ENCODE measurements at places on chromosomes 12 and 14.

DNA sequence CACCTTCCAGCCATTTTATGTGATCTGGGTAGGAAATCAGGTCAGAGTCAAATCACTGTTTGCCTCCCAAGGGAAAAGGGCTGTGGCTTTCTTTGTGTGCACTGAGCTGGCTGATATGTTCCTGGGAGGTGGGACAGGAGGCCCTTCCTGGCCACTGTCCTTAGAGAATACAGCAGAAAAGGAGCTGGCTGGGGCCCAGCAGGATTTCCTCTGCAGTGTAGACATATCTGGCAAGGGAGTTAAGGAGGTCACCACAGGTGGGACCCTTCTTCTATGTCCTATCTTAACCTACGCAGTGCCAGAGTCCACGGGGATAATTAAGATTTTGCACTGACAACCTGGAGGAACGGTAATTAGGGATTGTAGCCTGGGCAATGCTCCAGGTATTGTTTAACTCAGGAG lies 145.3 kb downstream of the NTF3 start:
- peak; percentile 80 for DNase-seq

DNA sequence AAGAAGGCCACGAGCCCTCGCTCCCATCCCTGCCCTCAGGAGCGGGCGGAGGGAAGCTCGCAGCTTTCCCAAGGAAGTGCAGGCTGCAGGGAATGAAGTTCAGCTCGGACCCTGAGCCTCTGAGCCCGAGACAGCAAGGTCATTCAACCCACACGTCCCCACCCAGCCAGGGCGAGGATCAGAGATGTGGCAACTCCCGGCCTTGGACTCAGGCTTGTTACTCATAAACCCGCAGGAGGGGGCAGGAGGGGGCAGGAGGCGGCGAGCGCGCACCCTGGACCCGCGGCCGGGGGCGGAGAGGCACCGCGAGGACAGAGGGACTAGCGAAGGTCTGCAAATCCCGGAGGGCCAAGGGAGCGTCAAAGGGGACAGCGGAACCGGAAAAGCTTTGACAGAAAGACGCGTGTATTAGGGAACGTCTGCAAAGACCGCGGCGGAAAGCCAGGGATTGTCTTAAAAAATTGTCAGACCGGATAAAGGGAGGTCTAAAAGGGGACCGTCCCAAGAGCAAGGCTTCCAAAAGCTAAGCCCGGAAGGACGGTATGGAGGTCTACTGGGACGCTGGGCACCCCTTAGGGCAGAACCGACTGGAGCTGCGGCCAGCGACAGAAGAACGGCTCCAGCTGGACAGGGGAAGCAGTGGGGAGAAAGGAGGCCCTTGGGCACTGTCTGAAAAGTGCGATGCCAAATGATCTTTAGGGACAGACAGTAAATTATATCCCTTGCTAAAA lies 611 bp upstream of the DCAF11 start:
- peak; percentile 92 for DNase-seq

GRCh38 chr14:65658202-65658601 lies 245.7 kb downstream of the FUT8 start:
- DNase-seq, result no peak

GRCh38 chr12:46744283-46744682 lies 81.5 kb downstream of the SLC38A4 start:
- no peak for DNase-seq

- no peak for DNase-seq
These were observed 37.5 kb upstream of the PPP1R13B start for GRCh38 chr14:103884854-103885253.

DNA sequence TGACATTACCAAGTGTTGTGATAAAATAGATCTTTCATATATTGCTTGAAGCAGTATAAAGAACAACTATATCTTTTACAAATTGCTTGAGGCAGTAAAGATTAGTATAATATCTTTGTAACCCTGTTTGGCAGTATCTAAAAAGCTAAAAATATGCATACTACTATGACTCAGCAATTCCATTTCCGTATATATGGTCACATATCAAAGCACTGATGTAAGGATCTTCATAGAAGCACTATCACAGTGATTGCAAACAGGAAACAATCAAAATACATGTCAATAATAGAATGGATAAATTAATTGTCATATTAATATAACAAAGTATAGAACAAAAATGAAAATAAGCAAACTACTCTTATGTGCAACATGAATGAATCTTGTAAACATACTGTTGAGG lies 158.4 kb upstream of the IGF1 start:
- DNase-seq, result no peak

DNA sequence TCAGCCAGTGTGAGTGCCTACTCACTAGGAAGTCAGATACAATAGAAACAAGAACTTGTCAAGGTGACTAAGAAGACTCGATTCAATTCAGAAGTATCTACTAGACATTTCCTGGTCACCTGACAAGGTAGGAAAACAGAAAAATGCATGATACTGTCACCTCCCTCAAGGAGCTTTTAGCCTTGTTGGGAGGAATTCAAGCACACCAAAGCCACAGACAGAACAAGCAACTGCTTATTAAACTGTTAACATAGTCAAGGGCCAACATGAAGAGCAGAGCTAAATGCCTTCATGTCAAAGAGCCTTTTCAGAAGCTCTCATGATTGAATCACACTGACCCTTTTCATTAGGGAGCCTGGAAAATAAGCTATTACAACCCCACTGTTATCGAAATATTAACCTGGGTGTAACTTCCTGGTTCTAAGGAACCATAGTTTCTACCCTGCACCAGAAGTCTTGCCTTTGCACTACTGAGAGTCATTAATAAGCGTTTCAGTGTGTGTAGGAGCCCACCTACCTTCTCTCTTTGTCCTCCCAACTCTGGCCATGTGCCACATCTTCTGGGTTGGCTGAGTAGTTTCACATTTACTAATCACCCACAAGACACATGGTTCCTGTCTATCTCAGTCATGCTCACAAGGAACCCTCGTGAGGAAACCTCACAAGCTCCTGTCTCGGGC lies 31.0 kb upstream of the LGALS3 start:
- DNase-seq, result no peak

- no peak for DNase-seq
These were observed 6.0 kb upstream of the DACT1 start for GRCh38 chr14:58631732-58632131.

DNA sequence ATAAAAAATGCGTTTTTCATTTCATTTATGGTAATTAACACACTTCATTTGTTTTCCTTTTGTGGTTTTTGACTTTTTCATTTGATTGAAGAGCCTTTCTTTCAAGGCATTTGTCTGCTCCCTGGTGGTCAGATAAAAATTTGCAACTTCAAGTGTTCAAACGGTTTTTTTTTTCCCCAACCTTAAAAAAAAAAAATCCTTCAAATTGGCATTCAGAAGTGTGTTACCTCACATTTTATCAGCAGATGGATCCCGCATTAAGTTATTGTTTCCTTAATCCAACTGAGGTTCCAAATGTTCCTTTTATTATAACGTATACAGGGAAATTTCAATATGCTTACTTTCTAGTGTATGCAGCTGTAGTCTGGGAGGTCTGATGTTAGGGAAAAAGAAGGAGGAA lies 47.2 kb downstream of the MYF5 start:
- DNase-seq, result peak; percentile 84

DNA sequence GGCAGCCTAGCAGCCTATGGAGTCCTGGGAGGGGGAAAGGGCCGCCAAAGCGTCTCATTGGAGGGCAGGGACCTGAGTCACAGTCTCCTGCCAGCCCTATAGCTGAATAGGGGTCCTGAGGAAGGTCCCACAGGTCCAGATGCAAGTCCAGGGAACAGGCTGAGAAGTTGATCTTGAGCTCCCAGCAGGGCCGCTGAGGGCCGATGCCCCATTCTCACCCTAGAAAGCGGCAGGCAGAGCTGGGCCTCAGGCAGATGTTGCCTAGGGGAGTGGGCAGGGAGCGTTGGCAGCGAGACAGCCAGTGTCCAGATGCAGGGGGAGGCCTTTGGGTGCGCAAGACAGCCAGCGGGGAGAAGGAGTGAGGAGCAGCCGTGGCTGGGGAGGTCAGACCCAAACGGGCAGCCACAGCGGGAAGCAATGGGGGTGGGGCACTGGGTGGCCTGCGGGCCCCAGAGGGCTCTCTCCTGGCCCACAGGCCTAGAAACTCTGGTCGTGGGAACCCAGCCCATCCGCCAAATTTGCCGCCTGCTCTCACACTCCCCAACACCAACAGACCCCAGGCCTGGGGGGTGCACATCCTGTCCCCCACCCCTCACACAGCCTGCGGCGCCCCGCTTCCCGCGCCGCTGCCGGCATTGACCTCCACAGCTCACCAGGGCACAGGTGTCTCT lies 1.1 kb downstream of the HDAC7 start:
- no peak for DNase-seq

- no peak for DNase-seq
These were observed 27.6 kb downstream of the TRIP11 start for GRCh38 chr14:92012121-92012748.

DNA sequence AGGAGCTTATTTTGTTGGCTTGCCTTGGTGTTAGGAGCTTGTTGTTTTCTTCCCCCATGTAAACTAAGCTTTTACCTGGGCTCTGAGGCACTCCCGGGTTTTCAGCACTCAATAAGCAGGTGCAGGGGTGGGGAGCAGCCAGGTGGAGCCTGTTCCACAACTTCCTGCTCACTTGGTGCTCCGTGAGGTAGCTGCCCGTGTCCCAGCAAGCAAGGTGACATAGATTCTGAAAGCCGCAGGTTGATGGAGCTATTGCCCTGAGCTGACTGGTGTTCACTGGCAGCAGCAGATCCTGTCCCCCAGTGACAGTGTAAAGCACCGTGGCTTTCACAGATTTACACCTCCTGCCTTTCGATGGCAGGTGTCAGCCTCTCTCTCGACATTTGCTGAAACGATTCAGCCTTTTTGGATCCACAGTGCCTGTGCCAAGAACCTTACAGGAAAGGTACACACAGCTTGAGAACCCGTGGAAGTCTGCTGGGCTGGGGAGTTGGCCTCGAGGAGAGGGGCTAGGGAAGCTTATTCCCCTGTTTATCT lies 295.7 kb upstream of the FKBP4 start:
- DNase-seq, result peak; percentile 35

DNA sequence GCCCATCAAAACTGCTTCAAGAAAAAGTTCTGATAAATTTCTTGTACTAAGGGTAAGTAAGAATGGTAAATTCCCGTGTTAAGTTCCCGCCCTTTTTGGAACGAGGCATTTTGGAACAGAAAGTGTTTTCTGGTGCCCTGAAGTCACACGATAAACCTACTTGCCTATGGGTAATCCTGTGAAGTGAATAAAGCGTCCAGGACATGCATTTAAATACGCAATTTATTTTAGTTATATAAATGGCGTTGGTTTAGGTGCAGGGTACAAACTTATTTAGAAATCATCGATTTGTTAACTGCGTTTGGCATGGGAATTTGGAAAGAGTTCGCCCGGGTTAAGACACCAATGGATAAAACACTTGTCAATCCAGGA lies 715 bp upstream of the RAP1B start:
- peak; percentile 19 for DNase-seq

DNA sequence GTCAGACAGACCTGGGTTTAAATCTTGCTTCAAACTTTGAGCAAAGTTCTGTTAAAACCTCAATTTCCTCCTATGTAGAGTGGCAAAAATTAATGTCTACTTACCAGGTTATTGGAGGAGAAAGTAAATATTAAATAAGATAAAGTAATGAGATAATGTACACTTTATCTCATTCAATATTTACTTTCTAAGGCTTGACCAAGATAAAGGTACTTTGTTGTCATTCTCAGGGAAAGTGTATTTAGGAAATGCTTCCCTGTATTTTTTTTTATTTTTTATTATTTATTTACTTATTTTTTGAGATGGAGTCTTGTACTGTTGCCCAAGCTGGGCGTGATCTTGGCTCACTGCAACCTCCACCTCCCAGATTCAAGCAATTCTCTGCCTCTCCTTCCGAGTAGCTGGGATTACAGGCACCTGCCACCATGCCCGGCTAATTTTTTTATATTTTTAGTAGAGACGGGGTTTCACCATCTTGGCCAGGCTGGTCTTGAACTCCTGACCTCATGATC lies 4.7 kb downstream of the FAM161B start:
- DNase-seq, result no peak

DNA sequence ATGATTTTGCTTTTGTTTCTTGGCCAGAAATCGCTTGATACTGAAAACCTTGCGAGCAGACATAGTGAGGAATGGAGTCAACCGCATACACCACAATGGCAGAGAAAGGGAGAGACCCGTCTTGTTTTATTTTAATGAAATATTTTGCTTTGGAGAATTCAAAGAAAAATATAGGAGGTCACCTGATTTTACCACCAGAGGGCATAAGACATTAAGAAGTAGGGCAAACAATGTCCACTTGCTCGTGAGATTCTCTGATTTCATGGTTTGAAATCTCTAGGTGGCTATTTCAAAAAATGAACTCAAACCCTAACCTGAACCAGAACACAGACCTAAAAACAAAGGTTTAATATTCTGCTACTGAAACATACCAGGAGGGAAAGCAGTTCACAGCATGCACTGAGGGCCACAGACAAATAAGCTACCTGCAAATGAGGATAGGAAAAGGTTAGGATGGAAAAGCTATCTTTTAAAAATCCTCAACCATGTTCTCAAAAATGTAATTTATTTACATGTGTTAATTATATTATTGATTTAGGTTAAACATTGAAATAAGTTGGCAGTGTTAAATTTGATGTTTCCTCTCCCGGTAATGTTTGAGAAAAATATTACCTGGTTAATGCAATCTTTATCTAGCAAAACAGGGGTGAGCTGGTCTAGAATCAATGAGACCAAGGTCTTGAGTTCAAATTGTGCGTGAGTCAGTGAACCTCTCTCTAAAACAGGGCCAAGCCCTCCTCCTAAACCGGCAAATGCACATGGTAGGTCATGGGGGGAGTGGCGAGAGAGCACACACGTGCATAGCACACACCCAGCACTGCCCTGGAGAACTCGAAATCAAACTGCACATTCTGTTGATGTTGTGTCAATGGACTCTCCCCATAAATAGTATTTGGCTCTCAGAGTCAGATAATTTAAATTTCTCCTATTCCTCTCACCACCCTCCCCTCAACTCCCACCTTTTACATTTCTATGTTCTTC lies 12.5 kb downstream of the IFNG-AS1 start:
- DNase-seq, result peak; percentile 48

- no peak for DNase-seq
These were observed 321.4 kb downstream of the ATP23 start for GRCh38 chr12:58262796-58263195.

DNA sequence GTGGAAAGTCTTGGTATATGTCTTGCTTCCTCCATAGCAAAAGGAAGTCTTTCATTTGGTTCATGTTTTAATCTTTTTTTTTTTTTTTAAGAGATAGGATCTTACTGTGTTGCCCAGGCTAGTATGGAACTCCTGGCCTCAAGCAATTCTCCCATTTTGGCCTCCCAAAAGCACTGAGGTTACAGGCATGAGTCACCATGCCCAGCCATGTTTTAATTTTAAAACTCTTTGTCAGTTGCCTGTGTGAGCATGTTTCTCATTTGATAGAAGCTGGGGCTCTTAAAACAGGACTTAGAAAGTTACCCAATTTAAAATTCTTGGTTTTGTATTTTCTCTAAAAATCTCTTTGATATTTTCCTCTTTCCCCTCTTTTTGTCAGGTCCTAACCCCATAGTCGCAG lies 45.0 kb upstream of the REP15 start:
- no peak for DNase-seq

Measured in NCI-H69 (cell line).